ENCODE measurements at places on chromosomes 5 and 9. TPM values are rescaled to one million over a fixed set of nuclear protein-coding genes. Genes with fewer than 3 reads are reported as not detected.

- no peak for DNase-seq
Observed at GRCh38 chr9:86735772-86736458, 211.4 kb downstream of the GAS1 start.

HMCN2 gene
- 0.86 TPM for polyA plus RNA-seq

DNA sequence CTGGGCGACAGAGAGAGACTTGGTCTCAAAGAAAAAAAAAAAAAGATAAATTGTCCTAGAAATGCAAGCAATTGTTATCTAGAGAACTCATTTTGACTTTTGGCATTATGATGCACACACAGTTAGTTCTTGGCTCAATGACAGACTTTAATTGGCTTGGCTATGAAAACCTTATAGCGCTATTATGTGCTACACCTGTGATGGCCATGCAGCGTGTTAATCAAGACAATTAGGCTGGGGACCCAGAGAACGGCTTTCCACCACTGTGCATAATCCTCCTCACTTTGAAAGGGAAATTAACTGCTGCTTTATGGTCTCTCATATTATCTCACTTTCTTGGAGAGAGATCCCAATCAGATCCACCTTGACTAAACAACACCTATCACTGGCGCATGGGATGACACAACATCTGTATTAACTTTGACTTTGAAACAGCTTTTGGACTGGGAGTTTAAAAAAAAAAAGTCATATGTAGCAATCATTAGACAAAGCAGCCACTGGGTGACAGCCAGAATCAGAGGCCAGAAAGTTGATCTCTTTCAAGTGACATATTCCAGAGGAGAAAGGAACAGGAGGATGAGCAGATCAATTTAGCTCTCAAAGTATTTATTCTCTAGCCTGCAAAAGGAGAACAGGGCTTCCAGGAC lies 132.5 kb downstream of the PPP2R2B start:
- no peak for DNase-seq

ADGRD2 gene
- polyA plus RNA-seq = not detected

TMEM250 gene
- polyA plus RNA-seq = 15.0 TPM

GRCh38 chr9:27599102-27599869 lies 26.0 kb upstream of the C9orf72 start:
- no peak for DNase-seq

DNA sequence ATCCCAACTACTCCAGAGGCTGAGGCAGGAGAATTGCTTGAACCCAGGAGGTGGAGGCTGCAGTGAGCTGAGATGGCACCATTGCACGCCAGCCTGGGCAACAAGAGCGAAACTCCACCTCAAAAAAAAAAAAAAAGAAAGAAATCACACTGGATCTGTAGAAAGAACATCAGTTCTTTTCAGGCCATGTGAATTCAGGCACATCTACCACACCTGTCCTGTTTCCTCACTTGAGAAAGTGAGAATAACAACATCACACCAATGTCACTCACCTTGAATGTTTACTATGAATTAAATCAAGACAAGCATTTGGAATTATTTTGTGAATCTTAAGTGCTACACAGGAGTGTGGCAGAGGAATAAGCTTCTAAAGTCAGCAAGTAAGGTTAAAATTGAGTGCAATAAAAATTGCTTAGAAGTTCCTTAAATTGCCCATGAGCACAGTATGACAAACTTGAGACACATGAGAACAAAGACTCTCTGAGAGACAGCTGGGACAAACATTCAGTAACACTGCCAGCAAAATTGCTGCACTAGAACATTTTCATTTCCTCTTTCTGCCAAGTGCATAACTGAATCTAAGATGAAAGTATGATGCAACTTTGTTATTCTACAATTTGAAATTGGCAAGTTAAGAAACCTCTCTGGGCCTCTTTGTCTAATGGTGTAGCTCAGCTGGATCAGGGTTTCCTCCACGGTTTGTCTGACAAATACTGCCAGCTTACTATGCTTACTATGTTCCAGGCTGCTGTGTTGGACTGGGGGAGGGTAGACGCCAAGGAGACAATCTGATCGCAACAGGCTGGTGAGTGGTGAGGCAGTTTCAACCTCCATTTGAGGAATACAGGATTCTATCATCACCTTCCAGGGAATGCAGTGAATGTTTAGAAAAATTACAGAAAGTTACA lies 1.9 kb upstream of the RIC1 start:
- DNase-seq = no peak

DNA sequence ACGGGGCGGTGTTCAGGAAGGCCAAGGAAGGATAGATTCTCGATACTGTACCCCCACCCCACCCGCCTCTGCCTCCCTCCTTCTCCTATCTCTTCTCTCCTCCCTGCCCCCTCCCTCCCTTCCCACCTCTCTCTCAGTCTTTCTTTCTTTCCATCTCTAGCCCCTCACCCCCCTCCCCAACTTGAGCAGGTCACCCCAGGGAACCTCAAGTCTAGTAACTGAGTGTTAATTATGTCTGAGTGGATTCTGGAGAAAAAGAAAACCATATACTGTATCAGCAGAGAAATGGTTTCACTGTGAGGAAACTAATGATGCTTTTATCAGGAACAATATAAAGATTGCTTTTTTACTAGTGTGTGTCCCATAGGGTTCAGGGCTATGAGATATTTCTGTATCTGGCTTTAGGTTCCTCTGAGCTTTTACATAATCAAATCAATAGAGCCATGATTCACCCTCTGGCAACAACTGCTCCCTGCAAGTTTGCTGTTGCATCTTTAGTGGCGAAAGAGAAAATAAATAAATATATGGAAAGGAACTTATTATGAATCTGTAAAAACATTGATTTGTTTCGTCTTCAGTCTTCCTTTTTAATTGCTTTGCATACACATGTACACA lies 639.7 kb downstream of the CCDC171 start:
- no peak for DNase-seq

DNA sequence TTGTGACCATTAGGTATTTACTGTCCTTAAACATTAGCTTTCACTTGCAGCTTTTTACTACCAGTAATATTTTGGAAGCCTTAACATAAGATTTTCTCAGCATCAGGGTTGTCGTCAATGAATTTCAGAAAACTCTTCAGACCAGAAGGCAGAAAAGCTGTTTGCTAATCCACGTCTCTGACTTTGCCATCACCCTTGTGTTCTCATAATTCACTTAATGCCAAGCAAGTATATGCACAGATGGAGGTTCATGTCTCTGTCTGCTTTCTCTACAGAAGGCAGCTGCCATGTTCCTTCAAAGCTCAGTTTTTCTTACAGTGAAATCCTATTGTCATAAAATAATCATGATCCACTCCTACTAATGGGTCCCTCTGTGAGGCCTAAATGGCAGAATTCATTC lies 37.7 kb upstream of the LRRC19 start:
- no peak for DNase-seq

DNA sequence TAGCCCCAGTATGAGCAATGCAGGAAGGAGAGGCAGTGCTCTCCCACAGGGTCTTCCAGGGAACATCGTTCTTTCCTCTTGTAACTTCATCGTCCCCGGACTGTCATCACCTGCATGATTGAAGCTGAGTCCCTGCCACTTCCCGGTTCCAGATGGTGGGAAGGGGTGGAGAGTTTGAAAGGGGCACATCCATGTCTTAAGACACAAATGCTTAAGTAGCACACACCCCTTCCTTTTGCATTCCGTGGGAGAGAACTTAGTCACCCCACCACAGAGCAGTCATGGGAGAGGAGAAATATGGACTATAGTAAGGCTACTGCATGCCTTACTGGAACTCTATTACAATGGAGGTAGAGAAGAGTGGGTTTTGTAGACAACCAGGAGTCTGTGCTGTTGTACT lies 165.3 kb upstream of the GAS1 start:
- no peak for DNase-seq

- DNase-seq = no peak
Observed at GRCh38 chr9:89668216-89668865, 63.5 kb downstream of the GADD45G start.
